HFFc6 (cell line): ENCODE measurements at places on chromosomes 7 and 10. TPM values are rescaled to one million over a fixed set of nuclear protein-coding genes. Genes with fewer than 3 reads are reported as not detected.

GRCh38 chr10:26303366-26303765 lies 86.8 kb downstream of the GAD2 start:
- no peak overlapping the region for H3K4me3 ChIP-seq
- H3K4me1 ChIP-seq: no peaks in the 10 kb centered on the region
- H3K27me3 ChIP-seq: peaks cover 3% of the 10 kb centered on the region
- H3K36me3 ChIP-seq: no peaks in the 10 kb centered on the region
- no peak for DNase-seq

DNA sequence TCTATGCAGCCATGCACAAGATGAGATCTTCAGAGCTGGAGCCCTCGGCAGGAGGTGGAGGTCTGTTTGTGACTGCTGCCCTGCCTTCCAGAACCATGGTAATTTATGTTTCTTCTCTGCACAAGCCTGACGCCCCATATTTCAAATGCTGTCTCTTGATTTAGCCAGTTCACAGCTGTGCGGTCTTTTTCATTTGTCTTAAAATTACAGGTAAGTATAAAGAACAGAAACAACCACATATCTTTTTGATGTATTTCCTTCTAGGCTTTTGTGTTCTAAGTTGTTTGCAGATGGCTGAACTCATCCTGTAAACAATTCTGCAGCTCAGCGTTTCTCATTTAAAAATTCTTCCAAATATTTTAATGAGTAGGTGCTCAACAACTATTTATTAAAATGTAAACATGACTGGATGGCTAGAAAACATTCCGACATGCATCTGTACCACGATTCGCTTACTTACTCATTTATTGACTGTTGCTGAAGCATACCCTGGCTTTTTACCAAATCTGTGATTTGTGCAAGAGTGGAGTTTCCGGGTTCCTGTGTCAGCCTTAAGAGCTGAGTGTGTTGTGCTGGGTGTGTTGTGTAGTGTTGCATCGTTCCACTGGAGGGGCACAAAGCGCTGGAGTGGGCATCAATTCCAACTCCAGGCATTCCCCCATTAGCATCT lies 58.9 kb downstream of the PIP4K2A start:
- peak; percentile 80 for DNase-seq
- peak overlapping the region; percentile 50 for H3K4me3 ChIP-seq
- no peaks in the 10 kb centered on the region for H3K27me3 ChIP-seq
- peaks cover 32% of the 10 kb centered on the region for H3K36me3 ChIP-seq
- H3K4me1 ChIP-seq: peaks cover 82% of the 10 kb centered on the region

DNA sequence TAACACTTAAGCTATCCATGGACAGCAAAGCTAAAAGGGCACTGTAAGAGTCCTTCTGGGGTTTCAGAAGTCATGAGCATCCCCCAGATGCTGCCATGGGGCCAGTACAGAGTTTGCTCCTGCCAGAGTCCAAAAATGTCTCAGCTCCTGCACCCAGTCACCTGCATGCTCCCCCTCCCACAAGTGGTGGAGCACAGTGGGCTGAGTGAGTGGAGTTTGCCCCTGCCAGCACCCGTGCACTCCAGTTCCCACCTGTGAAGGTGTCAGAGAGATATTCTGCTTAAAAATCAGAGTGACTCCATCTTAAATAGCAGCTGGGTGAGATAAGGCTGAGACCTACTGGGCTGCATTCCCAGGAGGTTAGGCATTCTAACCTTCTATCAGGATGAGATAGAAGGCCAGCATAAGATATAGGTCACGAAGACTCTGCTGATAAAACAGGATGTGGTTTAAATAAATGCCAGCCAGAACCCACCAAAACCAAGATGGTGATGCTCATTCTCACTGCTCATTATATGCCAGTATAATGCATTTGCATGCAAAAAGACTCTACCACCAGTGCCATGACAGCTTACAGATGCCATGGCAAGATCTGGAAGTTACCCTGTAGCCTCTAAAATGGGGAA lies 140.1 kb upstream of the ZNF92 start:
- H3K4me1 ChIP-seq: no peaks in the 10 kb centered on the region
- no peak overlapping the region for H3K27ac ChIP-seq
- no peaks in the 10 kb centered on the region for H3K36me3 ChIP-seq
- no peak overlapping the region for H3K4me3 ChIP-seq
- peaks cover 2% of the 10 kb centered on the region for H3K27me3 ChIP-seq
- DNase-seq: no peak

EIF4EBP2 gene
- 39.3 to 45.7 TPM (median 41.2 TPM) in 3 replicates for total RNA-seq

DNA sequence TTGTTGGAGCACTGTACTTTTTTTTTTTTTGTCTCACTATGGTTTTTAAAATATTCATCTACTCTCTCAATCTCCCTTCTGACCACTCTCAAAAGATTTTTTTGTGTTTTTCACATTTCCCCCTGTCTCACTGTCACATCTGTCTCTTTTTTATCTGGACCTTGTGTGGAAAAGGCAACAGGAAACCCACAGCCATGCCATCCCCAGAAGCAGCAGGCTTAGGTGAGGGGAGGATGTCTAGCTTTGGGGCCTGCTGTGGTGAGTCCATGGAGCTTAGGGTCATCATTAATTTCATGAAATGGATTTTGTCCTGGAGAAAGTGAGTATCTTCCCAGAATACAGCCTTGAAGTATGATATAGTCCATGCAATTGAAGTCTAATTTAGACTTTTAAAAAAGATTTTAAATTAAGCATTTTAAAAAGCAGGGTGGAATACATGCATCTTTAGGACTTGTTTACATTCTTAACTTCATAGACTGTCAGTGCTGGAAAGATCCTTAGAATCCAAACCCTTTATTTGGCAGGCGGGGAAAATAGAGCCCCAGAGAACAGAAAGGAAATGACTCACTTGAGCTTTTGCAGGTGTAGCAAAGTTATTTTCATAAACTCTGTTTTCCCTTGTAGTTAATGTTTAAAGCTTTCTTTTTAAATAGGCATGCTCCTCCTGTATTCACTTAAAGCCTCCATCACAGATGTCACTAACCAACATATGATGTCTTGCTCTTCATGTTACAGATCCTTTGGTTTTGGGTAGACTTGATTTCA lies 25.1 kb downstream of the MINDY4 start:
- DNase-seq: no peak
- no peak overlapping the region for H3K4me3 ChIP-seq
- H3K27ac ChIP-seq: no peak overlapping the region
- peaks cover 2% of the 10 kb centered on the region for H3K27me3 ChIP-seq
- H3K36me3 ChIP-seq: no peaks in the 10 kb centered on the region
- H3K4me1 ChIP-seq: peaks cover 65% of the 10 kb centered on the region

DNA sequence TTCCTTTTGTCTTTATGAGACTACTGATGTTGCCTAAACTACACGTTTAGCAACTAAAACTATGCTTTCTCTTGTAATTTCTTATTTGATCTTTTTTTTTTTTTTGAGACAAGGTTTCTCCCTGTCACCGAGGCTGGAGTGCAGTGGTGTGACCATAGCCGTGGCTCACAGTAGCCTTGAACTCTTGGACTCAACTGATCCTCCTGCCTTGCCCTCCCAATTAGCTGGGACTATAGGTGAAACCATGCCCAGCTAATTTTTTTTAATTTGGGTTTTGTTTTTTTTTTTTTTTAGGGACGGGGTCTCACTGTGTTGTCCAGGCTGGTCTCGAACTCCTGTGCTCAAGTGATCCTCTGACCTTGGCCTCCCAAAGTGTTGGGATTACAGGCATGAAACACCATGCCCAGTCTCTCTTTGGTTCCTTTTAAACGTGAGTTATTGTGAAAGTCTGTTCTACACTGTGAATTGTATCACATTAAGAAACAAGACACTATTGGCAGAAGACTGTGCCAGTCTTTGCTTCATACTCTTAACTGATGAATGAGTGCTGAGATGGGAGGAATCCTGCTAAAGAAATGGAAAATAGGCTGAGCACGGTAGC lies 6.4 kb downstream of the TMEM248 start:
- H3K4me1 ChIP-seq: peaks cover 23% of the 10 kb centered on the region
- H3K27me3 ChIP-seq: no peaks in the 10 kb centered on the region; the same call in 1 of the 2 replicates
- H3K36me3 ChIP-seq: peaks cover 22% of the 10 kb centered on the region; the same call in 1 of the 2 replicates
- no peak overlapping the region for H3K4me3 ChIP-seq
- DNase-seq: no peak
- H3K27ac ChIP-seq: no peak overlapping the region
